Foreskin fibroblast (primary cell): ENCODE measurements at places on chromosomes 12 and 14.

- DNase-seq: no peak
Measured at GRCh38 chr14:94638339-94638738, 26.1 kb downstream of the SERPINA3 start.

DNA sequence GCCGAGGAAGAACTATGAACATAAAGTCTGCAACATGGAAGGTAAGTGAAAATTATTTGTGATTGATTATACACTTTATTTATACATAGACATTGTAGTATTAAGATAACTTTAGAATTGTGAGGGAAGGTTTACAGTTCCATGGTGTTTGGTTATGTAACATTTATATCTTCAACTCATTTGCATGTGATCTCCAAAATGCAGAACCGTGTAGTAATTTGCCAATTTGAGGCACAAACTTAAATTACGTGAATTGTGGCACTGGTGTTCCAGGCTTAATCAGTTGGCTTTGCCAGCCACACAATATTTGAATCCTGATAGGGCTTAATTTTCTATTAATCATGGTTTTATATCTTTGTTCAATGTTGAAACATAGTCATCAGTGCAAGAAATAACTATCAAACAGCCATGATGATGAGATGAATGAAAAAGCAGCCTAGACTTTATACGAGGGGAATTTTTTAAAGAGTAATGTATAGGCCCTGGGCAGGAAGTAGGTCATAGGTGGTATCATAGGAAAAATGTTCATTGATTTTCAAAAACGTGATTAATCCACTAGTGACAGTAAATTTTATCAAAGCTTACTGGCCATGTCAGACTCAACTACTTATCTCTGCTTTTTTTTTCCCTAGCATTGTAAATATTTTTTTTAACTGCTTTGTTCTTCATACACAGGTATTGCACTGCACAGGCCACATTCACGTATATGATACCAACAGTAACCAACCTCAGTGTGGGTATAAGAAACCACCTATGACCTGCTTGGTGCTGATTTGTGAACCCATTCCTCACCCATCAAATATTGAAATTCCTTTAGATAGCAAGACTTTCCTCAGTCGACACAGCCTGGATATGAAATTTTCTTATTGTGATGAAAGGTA is 31.7 kb downstream of the HIF1A start:
- DNase-seq: no peak

DNA sequence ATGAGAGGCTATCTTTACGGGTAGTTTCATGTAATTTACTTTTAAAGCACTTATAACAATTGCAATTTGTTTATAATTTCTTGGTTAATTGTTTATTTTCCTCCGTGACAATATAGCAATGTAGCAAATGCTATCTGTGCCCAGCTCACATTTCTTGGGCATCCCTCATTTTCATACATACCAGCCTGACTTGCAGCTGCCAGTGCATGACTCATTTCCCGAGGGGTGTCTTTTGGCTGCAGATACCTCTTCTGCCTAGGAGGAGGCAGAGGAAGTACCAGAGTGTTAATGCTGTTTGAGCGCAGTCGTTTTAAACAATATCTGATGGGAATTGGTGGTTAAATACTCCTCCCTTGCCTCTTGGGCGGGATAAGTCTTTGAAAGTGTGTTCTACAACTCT is 104.2 kb upstream of the ABCD2 start:
- DNase-seq: peak; percentile 16

DNA sequence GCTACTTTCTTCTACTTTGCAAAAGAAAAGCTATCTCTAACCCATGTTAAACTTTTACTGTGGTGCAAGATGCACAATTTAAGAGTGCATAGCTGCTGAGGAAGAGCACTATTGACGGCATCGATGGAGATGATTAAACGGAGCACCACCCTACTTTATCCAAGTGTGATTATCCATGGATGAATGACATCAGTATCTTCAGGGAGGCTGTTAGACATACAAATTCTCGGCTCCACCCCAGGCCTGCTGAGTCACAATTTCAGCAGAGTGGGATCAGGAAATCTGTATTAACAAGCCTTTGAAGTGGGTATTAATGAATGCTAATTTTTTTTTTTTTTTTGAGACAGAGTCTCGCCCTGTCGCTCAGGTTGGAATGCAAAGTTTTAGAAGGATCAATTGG is 16.2 kb downstream of the SLC2A14 start:
- DNase-seq: no peak
